Activated CD8-positive, alpha-beta memory T cell treated with anti-CD3 and anti-CD28 coated beads for 36 hours (primary cell): ENCODE measurements at places on chromosomes 13 and 19. TPM values are rescaled to one million over a fixed set of nuclear protein-coding genes. Genes with fewer than 3 reads are reported as not detected.

Gene CAPN12
- 3.3 TPM for total RNA-seq

Gene DHDH
- 0.67 TPM for total RNA-seq

Gene ZNF235
- total RNA-seq, result 2.6 TPM

Gene ZNF578
- 0.73 TPM for total RNA-seq

Gene ZNF556
- not detected for total RNA-seq

Gene ZNF57
- 4.5 TPM for total RNA-seq
